ENCODE measurements at places on chromosomes 11 and 22.
A peak's percentile ranks its signal among the peaks of the same experiment; 100 is the strongest.

- peak; percentile 60 for DNase-seq
Measured at GRCh38 chr11:61695917-61696316, 15.7 kb downstream of the DAGLA start.

- no peak for DNase-seq
Measured at GRCh38 chr11:113584371-113584770, 109.2 kb upstream of the DRD2 start.

GRCh38 chr11:70574725-70575347, 176.5 kb downstream of the CTTN start:
- no peak for DNase-seq

DNA sequence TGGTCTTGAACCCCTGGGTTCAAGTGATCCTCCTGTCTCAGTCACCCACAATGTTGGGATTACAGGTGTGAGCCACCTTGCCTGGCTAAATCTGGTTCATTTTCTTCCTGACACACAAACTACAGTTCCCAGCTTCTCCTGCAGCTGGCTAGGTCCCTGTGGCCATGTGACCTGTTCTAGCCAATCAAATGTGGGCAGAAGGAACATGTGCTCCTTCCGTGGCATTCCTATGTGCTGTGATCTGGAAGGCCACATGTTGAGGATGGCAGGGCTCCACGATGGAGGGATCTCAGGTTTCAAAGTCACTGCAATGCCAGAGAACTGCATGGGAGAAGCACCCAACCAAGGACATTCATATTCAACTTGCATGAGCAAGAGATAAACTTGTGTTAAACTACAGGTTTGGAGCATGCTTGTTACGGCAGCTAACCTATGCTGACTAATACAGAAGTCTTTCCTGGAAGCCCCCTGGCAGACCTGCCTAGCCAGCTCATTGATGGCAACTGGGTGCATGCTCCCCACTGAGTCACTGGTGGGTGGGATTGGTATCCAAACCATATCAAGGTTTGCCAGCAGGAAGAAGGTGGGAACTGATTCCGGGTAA, 86.0 kb downstream of the RPS6KA4 start:
- DNase-seq, result no peak

GRCh38 chr22:41828516-41828915, 4.4 kb upstream of the SREBF2 start:
- DNase-seq, result no peak

GRCh38 chr11:95379479-95379878, 148.5 kb upstream of the SESN3 start:
- no peak for DNase-seq

GRCh38 chr22:47398491-47398890, 636.0 kb downstream of the TBC1D22A start:
- DNase-seq, result no peak

- DNase-seq, result no peak
Measured at GRCh38 chr11:125956391-125957134, 10.7 kb downstream of the VSIG10L2 start.

DNA sequence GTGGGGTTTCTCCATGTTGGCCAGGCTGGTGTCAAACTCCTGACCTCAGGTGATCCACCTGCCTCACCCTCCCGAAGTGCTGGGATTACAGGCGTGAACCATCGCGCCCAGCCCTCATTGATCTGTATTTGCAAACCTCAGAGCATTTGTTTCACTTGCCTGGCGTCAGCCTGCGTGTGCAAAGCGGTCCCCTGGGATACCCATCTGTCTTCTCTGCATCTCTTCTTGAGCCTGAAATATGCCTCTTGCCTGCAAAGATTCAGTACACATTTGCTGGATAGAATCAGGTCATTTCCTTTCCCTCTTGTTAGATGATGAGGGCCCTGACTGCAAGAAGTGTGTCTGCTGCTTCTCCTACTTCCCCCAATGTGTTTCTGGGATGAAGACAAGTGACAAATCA, 1291.0 kb downstream of the TBC1D22A start:
- no peak for DNase-seq

- no peak for DNase-seq
Measured at GRCh38 chr11:34405079-34405858, 33.5 kb upstream of the CAT start.

DNA sequence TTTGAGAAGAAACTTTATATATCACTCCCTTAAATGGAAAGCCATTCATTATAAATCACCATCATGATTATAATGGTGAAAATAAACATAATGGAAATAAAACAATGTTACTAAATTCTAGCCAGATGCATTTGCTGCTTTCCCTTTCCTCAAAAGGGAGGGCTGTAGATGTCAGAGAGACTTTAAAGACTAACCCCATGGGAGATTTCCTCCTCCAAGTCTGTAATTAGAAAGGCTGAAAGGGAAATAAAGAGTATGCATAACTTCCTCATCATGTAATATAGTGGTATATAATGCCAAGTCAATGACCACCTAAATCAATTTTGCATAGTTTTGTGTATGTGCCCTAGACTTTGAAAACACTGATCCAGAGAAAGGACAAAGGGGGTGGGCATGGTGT, 6.4 kb downstream of the CD6 start:
- DNase-seq, result no peak

DNA sequence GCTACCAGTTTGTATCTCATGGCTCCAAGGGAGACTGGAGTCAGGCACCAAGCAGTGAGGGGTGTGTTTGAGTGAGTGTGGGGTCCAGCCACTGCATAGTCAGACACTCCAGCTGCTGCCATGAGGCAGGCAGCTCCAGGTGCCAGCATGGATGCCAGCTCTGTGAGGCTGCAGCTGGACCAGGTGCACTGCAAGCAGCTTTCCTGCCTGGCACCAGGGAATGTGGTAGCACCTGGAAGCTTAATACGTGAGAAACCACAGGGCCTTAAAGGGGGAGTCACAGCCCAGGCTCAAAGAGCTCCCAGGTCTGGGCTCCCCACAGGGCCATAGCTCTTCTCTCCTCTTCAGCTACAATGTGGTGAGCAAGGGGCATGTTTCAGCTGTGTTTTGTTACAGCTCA, 817.8 kb upstream of the LUZP2 start:
- DNase-seq, result no peak

DNA sequence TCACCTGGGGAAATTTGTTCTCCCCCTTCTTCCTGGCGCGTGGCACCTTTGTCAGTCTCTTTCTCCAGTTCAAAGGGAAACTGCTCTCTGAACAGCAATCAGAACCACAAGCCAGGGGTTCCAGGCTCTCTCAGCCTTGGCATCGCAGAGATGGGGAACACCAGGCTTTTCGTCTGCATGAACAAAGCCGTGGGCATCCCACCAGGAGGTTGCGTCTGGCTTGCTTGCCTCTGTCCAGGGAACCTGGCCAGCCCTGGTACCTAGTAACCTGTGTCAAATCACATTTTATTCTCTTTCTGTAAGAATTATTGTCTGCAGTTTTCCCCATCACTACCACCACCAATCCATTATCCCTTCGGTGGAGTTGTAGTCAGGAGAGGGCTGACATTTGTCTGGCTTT, 107.0 kb downstream of the WNT7B start:
- no peak for DNase-seq

- peak; percentile 76 for DNase-seq
Measured at GRCh38 chr11:116993599-116993998, 104.6 kb downstream of the SIK3 start.

DNA sequence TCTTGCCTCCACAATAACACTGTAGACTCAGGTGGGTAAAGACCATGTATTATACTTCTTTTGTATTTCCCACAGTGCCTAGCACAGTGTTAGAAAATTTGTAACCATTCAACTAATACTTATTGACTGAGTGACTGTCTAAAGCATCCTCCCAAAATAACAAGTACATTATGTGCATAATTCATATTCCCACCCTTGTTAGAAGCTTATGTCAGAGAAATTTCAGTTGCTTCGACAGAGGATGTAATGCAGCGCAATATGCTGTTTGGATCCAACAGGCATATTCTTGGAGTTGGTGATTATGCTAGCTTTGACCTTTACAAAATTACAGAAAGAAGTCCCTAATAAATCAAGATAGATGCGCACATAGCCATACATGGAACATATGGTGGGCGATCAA, 53.0 kb downstream of the AMBRA1 start:
- no peak for DNase-seq

DNA sequence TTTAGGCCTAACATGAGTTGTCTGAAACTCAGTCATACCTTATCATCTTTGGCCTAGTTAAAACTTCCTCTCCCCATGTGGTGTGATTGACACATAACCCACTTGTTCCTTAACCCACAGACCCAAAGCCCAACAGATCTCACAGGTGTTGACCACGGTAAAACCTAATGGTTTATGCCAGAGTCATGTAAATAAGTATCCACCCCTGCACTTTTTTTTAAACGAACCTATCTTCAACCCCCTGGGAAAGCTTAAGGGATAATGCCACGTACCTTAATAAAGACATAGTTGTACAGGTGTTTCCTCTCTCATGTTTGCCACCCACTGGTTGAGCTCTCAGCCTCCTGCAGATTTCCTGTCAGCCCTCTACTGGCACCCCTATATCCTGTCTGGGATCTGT, 709.3 kb upstream of the CCDC179 start:
- no peak for DNase-seq

GRCh38 chr11:19970944-19971343, 189.3 kb downstream of the DBX1 start:
- no peak for DNase-seq

GRCh38 chr11:129976328-129976727, 26.3 kb downstream of the PRDM10 start:
- no peak for DNase-seq

DNA sequence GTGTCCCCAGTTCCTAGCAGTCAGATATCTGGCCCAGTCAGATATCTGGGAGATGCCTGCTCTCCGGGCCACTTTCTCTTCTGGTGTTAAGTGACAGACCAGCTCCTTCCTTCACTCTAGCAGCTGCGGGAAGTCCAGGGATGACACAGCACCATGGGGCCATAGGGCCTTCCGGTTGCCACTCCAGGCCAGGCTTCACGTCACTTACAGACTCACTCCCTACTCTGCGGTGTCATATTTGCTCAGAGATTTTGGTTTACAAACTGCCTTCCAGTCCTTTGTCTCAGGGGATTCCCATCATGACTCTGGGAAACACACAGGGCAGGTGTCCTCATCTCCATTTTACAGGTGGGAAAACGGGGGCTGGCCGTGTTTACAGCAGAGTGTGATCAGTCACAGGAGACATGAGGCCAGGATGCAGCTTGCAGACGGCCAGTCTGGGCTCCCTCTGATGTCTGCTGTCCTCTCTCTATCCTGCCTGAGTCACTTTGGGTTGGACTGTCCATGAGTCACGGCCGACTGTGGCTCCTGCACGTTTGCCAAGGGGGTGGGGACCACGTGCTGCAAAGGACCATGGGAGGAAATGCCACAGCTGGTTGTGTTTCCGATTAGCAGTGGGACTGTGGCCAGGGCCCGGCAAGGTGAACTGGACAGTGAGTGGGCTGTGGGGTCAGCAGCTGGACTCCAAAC, 8.2 kb upstream of the TBC1D22A start:
- peak; percentile 85 for DNase-seq

DNA sequence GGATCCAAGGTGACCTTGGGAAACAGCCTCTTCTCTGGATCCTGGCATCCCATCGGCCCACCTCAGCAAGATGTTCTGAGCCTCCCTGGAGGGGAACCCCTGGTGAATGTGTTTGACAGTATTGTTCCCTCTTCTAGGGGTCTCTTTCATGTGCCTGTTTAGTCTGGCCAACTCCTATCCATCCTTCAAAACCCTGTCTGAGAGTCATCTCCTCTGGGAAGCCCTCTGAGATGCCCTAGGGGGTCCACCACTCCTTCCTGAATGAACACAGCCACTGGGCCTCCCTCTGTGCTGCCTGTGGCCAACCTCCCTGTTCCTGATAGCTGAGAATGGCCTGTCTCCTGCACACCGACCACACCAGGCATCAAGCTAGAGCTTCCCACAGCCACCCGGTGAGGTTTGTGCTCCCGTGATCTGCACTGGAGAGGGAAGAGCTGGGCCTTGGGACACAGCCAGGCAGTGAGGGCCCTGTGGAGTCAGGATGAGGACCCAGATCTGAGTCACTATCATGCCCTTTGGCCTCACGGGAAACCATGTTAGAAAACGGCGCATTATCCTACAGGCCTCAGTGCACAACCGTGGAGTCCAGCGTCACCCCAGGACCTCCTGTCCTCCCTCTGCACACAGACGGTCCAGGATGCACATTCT, 8.8 kb downstream of the WNT7B start:
- no peak for DNase-seq

GRCh38 chr11:70471254-70471653, 72.9 kb downstream of the CTTN start:
- no peak for DNase-seq

- peak; percentile 76 for DNase-seq
Measured at GRCh38 chr11:120985718-120986569, 38.0 kb upstream of the TBCEL start.

DNA sequence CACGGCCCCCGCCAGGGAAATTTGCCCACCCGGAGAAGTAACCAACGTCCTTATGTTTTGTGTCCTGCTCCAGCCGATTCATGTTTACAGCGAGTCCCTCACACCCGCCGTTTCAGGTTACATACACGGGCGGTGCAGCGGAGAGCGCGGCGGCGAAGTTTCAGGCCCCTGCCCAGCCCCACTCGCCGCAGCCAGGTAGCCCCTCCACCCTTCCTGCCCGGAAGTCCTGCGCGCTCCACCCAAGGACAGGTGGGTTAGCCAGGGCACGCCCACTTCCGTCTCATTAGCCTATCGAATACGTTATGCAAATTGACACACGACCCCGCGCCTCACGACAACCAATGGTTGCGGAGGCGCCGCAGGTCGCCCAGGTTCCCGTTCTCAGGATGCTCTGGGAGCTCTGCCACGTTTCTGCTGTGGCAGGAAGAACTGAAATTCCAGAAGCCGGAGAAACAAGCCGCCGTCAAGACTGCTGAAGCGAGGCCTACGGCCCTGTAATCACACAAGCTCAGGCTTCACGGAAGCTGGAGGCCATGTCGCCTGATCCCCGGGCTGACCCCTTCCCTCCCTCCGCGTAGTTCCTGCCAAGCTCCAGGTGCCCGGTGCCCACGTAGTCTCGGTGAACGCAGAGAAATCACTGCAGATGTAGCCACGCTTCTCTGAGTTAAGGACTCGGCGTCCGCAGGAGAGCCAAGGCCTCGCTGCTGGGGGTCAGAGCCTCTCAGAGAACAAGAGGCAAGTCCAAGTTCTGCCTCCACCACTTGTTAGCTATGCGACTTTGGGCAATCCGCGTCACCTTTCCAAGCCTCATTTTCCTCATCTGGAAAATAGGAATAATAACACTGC, 22.4 kb upstream of the MYH9 start:
- peak; percentile 88 for DNase-seq

GRCh38 chr22:40426594-40427333, 56.4 kb downstream of the SGSM3 start:
- DNase-seq, result peak; percentile 43

DNA sequence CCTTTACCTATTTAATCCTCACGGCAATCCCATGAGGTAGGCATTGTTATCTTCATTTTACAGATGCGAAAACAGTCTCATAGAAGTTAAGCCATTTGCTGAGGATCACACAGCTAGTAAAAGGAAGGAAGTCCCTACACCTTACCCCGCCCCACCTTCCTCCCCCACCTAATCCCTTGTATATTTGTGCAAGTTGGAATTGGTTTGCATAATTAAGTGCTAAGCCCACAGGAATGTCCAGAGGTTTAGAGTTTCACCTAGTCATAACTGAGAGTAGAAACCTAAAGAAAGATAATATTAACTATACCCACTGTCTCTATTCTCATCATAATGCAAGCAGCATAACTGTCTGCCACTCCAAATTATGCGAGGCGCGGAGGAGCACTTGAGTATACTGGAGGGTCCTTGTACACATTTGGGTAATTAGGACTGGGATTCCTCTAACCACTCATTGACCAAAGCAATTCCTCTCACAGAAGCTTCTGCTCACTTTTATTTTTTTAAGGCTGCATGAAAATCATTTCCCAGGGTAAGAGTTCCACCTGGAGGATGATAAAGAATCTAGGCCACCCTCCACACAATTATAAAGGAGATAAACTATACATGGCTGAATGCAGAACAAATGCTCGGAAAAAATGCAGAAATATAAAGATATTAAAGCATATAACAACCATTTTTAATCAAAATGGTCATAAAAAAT, 199.9 kb downstream of the FAM181B start:
- DNase-seq, result no peak
